Spinal cord (tissue), 10 donors: ENCODE measurements at places on chromosomes 7 and 10.

- no peaks in the 10 kb centered on the region for H3K27me3 ChIP-seq
- H3K4me1 ChIP-seq: peaks cover 12% of the 10 kb centered on the region
- peaks cover 4% of the 10 kb centered on the region for H3K36me3 ChIP-seq
- DNase-seq: peak; percentile 98
Measured at GRCh38 chr7:103344453-103345149, at the start of gene DNAJC2. Gene DNAJC2, minus strand, starts transcription at chr7:103344767. Its CDS starts 145 bp downstream, at chr7:103344622.

DNA sequence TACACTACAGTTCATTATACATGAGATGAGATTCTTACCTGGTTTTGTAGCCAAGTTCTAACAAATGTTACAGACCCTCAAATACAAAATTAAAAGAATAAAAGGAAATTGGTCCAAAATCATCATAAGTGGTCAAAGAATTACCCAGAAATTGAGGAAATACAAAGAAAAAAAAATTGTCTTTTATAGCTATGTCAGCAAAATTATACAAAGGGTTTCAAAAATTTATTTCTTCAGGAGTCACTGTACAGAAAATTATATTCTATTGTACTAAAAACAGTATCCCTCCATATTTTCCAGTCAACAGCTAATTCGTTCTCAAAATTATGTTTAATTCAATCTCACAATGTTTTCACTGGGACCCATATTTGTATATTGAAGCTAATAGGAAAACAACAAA lies 14.3 kb downstream of the PPP1R3A start:
- no peak overlapping the region for H3K27ac ChIP-seq
- no peaks in the 10 kb centered on the region for H3K36me3 ChIP-seq
- no peak for DNase-seq
- H3K27me3 ChIP-seq: no peaks in the 10 kb centered on the region
- no peaks in the 10 kb centered on the region for H3K4me1 ChIP-seq

- H3K27ac ChIP-seq: no peak overlapping the region
- no peak overlapping the region for H3K4me3 ChIP-seq
- peaks cover 8% of the 10 kb centered on the region for H3K4me1 ChIP-seq
- no peak for DNase-seq
- H3K36me3 ChIP-seq: no peaks in the 10 kb centered on the region
Measured at GRCh38 chr7:30231271-30231670, 53.1 kb upstream of the ZNRF2 start.

- H3K27ac ChIP-seq: no peak overlapping the region
- no peaks in the 10 kb centered on the region for H3K4me1 ChIP-seq
- no peaks in the 10 kb centered on the region for H3K27me3 ChIP-seq
- no peaks in the 10 kb centered on the region for H3K36me3 ChIP-seq
- no peak for DNase-seq
Measured at GRCh38 chr7:41828911-41829310, 126.0 kb upstream of the INHBA start.

- H3K36me3 ChIP-seq: no peaks in the 10 kb centered on the region
- H3K27me3 ChIP-seq: no peaks in the 10 kb centered on the region
- DNase-seq: no peak
- H3K4me3 ChIP-seq: no peak overlapping the region
- no peak overlapping the region for H3K27ac ChIP-seq
- peaks cover 3% of the 10 kb centered on the region for H3K4me1 ChIP-seq
Measured at GRCh38 chr10:88111294-88111693, 247.9 kb downstream of the PTEN start.

DNA sequence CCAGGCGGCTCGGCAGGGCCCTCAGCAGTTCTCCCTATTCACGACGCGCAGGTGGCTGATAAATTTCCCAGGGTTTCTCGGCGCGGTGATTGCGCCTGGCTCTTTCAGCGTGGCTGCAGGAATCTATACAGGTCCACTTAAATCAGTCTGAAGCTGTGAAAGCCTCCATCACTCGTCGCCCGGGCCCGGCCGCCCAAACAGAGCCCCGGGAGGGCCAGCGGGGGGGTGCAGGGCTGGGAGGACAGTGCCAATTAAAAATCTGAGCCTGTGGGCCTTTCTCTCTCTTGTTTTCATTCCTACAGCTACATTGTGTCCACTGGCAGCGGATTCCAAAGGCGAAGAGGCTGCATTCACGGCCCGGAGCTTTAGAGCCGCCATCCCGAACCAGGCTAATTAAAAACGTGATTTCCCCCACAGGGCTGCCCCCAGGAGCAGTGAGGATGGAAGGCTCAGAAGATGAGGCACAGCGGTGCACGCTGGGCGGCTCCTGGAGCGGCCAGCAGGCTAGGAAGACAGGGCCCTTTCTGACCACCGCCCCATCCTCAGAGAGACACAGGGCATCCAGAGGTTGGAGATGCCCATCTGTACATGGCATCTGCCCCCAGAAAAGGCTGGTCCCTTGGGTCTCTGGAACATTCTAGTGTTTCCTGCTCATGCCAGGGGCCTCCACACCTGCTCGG lies 100.7 kb downstream of the FAM53B start:
- peak overlapping the region; percentile 71 for H3K27ac ChIP-seq
- peaks cover 100% of the 10 kb centered on the region for H3K4me1 ChIP-seq
- H3K36me3 ChIP-seq: peaks cover 37% of the 10 kb centered on the region
- no peak for DNase-seq

GRCh38 chr10:11450427-11450826 lies 161.0 kb downstream of the USP6NL start:
- H3K36me3 ChIP-seq: no peaks in the 10 kb centered on the region
- no peak overlapping the region for H3K4me3 ChIP-seq
- H3K4me1 ChIP-seq: peaks cover 17% of the 10 kb centered on the region
- H3K27ac ChIP-seq: no peak overlapping the region

DNA sequence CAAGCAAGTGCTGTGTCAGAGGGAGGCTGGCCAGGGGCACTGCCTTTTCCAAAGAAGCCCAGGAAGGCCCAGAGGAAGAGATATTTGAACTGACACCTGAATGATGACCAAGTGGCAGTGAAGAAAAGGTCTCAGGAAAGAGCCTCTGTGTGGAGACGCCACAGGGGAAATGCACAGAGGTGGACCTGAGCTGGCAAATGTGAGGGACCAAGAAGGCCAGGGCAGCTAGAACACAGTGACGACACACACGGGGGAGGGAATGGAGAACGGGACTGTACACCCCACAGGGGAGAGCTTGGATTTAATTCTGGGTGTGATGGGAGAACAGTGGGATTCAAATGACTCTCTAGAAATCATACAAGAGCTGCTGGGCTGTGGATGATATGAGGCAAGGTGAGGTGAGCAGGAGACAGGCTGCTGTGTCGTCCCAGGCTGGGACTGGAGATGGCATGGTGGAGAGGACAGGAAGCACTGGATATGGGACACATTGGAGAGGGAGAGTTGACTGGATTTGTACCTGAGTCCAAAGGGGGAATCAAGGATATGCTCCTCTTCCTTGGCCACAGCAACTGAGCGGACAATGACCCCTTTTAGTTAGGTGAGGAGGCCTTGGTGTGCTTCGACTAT lies 84.2 kb upstream of the DDC start:
- no peak overlapping the region for H3K4me3 ChIP-seq
- no peaks in the 10 kb centered on the region for H3K36me3 ChIP-seq
- no peak overlapping the region for H3K27ac ChIP-seq
- DNase-seq: no peak
- peaks cover 8% of the 10 kb centered on the region for H3K4me1 ChIP-seq
- H3K27me3 ChIP-seq: no peaks in the 10 kb centered on the region

- H3K27me3 ChIP-seq: peaks cover 4% of the 10 kb centered on the region
- H3K4me1 ChIP-seq: peaks cover 46% of the 10 kb centered on the region
- peak overlapping the region; percentile 88 for H3K27ac ChIP-seq
- peak; percentile 92 for DNase-seq
- peak overlapping the region; percentile 69 for H3K4me3 ChIP-seq
- peaks cover 3% of the 10 kb centered on the region for H3K36me3 ChIP-seq
Measured at GRCh38 chr10:97713826-97714400, 383 bp downstream of the MARVELD1 start.

- peaks cover 28% of the 10 kb centered on the region for H3K4me1 ChIP-seq
- H3K27me3 ChIP-seq: no peaks in the 10 kb centered on the region
- peak overlapping the region; percentile 45 for H3K4me3 ChIP-seq
- H3K27ac ChIP-seq: peak overlapping the region; percentile 25
- DNase-seq: peak; percentile 86
Measured at GRCh38 chr10:96374985-96375830, 16.4 kb upstream of the OPALIN start.

DNA sequence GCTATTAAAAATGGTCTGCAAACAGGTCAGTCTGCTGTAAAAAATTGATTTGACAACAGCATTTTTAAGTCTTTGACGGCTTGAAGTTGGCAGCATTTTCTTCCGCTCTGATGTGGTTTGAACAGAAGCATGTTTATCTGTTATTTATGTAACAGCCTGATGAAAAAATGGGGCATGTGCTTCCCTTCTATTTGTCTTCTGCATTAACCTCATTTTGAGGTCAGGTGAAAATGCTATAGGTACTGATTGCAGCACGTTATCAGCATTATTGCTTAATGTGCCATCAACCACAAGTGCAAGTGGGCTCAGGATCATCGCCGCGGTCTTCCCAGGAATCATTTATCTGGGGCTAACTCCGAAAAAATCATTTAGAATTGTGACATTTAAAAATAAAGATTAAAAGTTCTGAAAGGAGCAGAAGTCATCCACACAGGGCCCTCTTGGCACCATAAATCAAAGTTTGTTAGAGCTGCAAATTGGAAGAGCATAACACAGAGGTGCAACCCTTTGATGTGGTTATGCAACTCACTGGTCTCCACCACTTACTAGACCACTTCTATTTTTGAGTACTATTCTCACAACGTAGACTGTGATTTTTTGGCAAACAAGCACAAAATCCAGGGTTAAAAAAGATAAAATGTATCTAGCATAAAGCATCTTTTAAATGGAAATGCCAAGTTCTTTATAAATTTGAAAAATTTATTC lies 307.7 kb downstream of the MDFIC start:
- DNase-seq: no peak
- H3K4me1 ChIP-seq: no peaks in the 10 kb centered on the region
- H3K4me3 ChIP-seq: no peak overlapping the region
- no peak overlapping the region for H3K27ac ChIP-seq

GRCh38 chr10:120573355-120573754 lies 116.3 kb downstream of the PLPP4 start:
- H3K4me3 ChIP-seq: no peak overlapping the region
- no peaks in the 10 kb centered on the region for H3K27me3 ChIP-seq
- DNase-seq: no peak
- H3K4me1 ChIP-seq: no peaks in the 10 kb centered on the region

DNA sequence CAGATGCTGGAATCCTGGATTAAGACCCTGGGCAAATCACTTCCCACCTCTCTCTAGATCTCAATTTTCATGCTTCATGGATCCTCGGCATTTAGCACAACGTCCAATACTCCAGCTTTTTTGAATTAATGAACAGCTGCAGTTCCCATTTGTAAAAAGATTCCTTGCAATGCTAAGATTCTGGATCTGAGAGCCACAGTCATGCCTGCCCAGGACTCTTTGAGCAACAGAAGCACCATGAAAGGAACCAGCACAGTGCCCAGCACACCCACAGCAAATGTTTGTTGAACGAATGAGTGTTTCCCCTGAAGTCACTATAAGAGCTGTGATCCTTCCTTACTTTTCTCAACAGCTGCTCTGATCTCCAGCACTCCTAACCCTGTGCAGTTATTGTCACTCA lies 20.8 kb upstream of the DDIT4 start:
- H3K27me3 ChIP-seq: no peaks in the 10 kb centered on the region
- no peaks in the 10 kb centered on the region for H3K36me3 ChIP-seq
- no peak overlapping the region for H3K4me3 ChIP-seq
